Gastrocnemius medialis (tissue), 4 donors: ENCODE measurements at places on chromosomes 4 and X.

DNA sequence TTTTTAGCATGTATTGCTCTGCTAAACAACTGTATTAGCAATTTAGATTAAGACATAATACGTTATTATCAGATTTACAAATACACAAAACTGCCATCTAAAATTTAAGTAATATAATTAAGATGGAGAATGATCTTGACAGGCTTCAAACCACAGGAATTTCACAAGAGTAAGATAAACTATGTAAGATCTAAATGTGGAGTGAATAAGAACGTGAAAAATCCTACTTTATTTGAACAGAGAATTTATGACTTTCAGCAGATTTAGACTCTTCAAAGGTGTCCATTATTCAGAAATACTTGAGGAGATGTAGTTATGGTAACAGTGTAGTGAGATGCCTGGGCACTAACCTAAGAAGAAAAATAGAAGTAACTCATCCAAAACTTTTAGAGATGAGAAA lies 73.2 kb downstream of the SLC4A4 start:
- no peak overlapping the region for H3K4me3 ChIP-seq
- no peaks in the 10 kb centered on the region for H3K27me3 ChIP-seq
- H3K27ac ChIP-seq: no peak overlapping the region
- H3K36me3 ChIP-seq: no peaks in the 10 kb centered on the region
- no peaks in the 10 kb centered on the region for H3K4me1 ChIP-seq

GRCh38 chrX:40385256-40385655 lies 195.5 kb upstream of the ATP6AP2 start:
- DNase-seq: no peak
- H3K27ac ChIP-seq: no peak overlapping the region
- no peak overlapping the region for H3K4me3 ChIP-seq

DNA sequence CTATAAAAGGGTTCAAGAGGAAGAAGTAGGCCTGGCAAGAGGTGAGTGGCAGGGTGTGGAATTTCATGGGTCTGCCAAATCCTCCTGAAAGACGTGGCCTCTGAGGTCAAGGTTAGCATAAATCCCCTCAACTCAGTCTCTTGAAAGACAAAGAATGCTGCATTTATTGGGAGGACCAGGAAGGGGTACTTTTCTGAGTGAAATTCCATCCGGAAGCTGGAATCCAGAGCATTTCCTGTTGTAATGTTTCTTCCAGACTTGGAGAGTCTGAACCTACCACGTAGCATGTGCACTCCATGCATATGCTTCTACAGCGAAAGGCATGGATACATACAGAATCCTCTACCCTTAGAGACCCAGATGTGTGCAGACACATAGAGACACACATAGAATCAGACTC lies 13.4 kb upstream of the FGD1 start:
- no peaks in the 10 kb centered on the region for H3K4me1 ChIP-seq
- DNase-seq: no peak
- no peaks in the 10 kb centered on the region for H3K36me3 ChIP-seq
- H3K4me3 ChIP-seq: no peak overlapping the region
- H3K27ac ChIP-seq: no peak overlapping the region
- H3K27me3 ChIP-seq: no peaks in the 10 kb centered on the region

- DNase-seq: peak; percentile 33
- H3K36me3 ChIP-seq: no peaks in the 10 kb centered on the region
- peaks cover 3% of the 10 kb centered on the region for H3K4me1 ChIP-seq
- peak overlapping the region; percentile 51 for H3K27ac ChIP-seq
- H3K4me3 ChIP-seq: no peak overlapping the region
Observed at GRCh38 chrX:153592966-153593688, 5.8 kb downstream of the CCNQ start.

- no peaks in the 10 kb centered on the region for H3K4me1 ChIP-seq
- no peak overlapping the region for H3K4me3 ChIP-seq
- no peaks in the 10 kb centered on the region for H3K36me3 ChIP-seq
- DNase-seq: no peak
- H3K27ac ChIP-seq: no peak overlapping the region
Observed at GRCh38 chr4:38455092-38455862, 208.7 kb upstream of the KLF3 start.

DNA sequence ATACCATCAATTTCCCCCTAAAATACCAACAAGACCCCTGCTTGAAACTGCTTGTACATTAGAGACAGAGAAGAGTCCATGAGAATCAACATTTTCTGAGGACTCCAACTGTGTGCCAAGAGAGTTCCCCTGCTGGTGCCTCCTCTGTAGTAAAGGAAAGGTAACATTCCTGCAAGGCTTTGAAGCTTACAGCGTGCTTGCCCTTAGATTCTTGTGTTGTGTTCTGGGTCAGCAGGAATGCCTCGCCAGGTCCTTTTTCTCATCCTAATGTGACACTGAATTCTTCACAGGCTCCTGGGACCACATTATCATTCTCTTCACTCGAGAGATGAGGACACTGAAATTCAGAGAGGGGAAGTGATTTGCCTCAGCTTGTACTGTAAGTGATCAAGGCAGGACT lies 9.7 kb upstream of the EOLA2 start:
- no peak for DNase-seq
- no peak overlapping the region for H3K27ac ChIP-seq
- H3K4me3 ChIP-seq: no peak overlapping the region
- H3K36me3 ChIP-seq: no peaks in the 10 kb centered on the region
- H3K27me3 ChIP-seq: no peaks in the 10 kb centered on the region

GRCh38 chr4:7160439-7160838 lies 31.9 kb upstream of the SORCS2 start:
- H3K27ac ChIP-seq: no peak overlapping the region
- no peaks in the 10 kb centered on the region for H3K4me1 ChIP-seq
- H3K36me3 ChIP-seq: no peaks in the 10 kb centered on the region
- no peak overlapping the region for H3K4me3 ChIP-seq
- H3K27me3 ChIP-seq: no peaks in the 10 kb centered on the region

GRCh38 chr4:1592709-1593417 lies 91.2 kb downstream of the FAM53A start:
- H3K27me3 ChIP-seq: peaks cover 21% of the 10 kb centered on the region
- no peak overlapping the region for H3K27ac ChIP-seq
- H3K4me1 ChIP-seq: no peaks in the 10 kb centered on the region
- DNase-seq: no peak

DNA sequence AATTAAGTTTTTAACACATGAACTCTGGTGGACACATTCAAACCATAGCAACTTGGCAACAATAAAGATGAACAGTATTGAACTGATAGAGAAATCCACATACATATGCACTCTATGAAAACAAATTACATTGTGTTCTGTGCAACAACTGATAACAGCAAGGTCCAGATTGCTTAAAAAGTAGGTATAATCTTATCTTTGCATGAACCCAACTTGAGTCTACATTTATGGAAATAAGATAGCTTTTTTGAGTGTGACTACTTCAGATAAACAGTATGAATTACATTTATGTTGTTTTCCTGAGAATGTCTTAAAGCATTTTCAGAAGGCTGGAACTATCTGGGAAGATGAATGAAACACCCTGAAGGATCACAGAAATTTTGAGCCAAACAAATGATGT lies 212.6 kb upstream of the GK2 start:
- no peaks in the 10 kb centered on the region for H3K4me1 ChIP-seq
- H3K4me3 ChIP-seq: no peak overlapping the region
- H3K27me3 ChIP-seq: no peaks in the 10 kb centered on the region
- no peak overlapping the region for H3K27ac ChIP-seq
- no peaks in the 10 kb centered on the region for H3K36me3 ChIP-seq

- H3K36me3 ChIP-seq: no peaks in the 10 kb centered on the region
- no peak overlapping the region for H3K4me3 ChIP-seq
- H3K27me3 ChIP-seq: no peaks in the 10 kb centered on the region
- no peaks in the 10 kb centered on the region for H3K4me1 ChIP-seq
- H3K27ac ChIP-seq: no peak overlapping the region
- DNase-seq: no peak
Observed at GRCh38 chr4:11130195-11130970, 298.3 kb downstream of the HS3ST1 start.

GRCh38 chrX:14051416-14051815 lies 21.7 kb upstream of the GEMIN8 start:
- no peak overlapping the region for H3K27ac ChIP-seq
- no peaks in the 10 kb centered on the region for H3K36me3 ChIP-seq
- no peaks in the 10 kb centered on the region for H3K4me1 ChIP-seq
- no peaks in the 10 kb centered on the region for H3K27me3 ChIP-seq
- no peak overlapping the region for H3K4me3 ChIP-seq
- DNase-seq: no peak

DNA sequence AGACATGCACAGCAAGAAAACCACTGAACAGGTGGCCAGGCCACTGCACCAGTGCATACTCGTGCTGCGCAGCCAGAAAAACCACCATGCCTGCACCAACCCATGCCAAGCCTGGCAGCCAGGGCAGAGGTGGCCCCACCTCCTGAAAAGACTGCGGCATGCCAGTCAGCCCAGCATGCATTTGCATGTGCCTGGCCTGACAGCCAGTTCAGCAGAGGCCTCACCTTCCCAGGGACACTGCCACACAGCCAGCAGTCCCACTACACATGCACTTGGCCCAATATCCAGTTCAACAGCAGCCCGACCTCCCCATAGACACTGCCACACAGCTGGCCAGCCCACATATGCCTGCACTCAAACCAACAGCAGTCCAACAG lies 43.5 kb upstream of the DDX60 start:
- H3K27me3 ChIP-seq: no peaks in the 10 kb centered on the region
- H3K27ac ChIP-seq: no peak overlapping the region
- DNase-seq: no peak
- no peaks in the 10 kb centered on the region for H3K36me3 ChIP-seq
- no peaks in the 10 kb centered on the region for H3K4me1 ChIP-seq

- H3K36me3 ChIP-seq: no peaks in the 10 kb centered on the region
- DNase-seq: no peak
- no peaks in the 10 kb centered on the region for H3K4me1 ChIP-seq
- H3K27me3 ChIP-seq: no peaks in the 10 kb centered on the region
- no peak overlapping the region for H3K27ac ChIP-seq
Observed at GRCh38 chrX:134969726-134970125, 21.1 kb upstream of the SMIM10 start.

DNA sequence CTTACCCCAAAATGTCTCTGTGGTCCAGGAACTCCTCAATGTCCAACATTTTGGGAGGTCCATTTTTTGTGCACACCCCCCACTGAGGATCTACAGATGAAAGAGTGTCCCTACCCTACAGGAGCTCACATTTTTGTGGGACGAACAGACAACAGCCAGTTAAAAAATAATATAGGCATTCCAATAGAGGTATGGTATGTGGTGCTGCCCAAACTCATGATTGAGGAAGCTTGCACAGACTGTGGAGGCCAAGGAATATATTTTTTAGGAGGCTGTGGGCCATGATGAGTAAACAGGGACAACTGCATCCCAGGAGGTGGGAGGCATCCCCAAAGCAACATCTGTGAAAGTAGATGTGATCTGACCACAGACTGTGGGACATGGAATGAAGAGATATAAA lies 181.0 kb upstream of the HCCS start:
- DNase-seq: no peak
- H3K4me3 ChIP-seq: no peak overlapping the region
- no peaks in the 10 kb centered on the region for H3K36me3 ChIP-seq
- H3K27ac ChIP-seq: no peak overlapping the region

DNA sequence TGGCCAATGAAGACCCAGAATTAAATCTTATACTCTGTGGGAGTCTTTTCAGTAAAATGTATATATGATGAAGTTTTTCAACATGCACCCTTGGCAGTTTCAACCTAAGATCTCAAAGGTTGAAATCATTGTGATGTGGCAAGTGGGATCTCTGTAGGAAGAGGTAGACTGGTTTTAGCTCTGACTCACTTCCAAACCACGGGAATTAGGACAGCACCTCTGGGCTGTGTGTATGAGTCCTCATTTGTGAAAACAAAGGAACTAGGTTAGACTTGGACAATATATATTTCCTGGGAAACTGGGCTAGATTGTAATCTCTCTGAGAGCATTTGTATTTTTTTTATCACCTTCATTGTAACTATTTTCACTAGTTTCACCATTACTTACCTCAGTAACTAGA lies 333.0 kb downstream of the ADGRL3 start:
- H3K27me3 ChIP-seq: no peaks in the 10 kb centered on the region
- H3K27ac ChIP-seq: no peak overlapping the region
- no peaks in the 10 kb centered on the region for H3K4me1 ChIP-seq
- H3K36me3 ChIP-seq: no peaks in the 10 kb centered on the region

DNA sequence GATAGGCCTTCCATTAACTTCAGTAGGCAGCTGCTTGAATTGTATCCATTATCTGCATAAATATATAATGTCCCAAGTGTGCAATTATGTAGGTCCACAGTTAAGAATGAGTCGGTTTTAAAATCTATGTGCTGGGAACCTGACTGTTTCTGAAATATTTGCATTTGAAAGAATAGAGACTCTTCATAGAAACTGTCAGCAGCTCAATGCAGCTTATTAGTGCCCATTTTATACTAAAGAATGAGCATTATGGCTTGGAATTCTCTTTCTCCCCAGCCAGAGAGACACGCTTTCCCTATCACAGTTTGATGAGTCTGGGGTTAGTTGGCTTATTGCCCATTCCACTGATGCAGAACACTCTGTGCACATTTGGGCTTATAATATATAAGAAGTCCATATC lies 202.0 kb upstream of the PCDH7 start:
- H3K4me1 ChIP-seq: no peaks in the 10 kb centered on the region
- no peaks in the 10 kb centered on the region for H3K36me3 ChIP-seq
- no peak overlapping the region for H3K4me3 ChIP-seq
- no peak overlapping the region for H3K27ac ChIP-seq
- no peak for DNase-seq
- no peaks in the 10 kb centered on the region for H3K27me3 ChIP-seq

- H3K4me3 ChIP-seq: no peak overlapping the region
- no peak for DNase-seq
- H3K27me3 ChIP-seq: no peaks in the 10 kb centered on the region
- no peaks in the 10 kb centered on the region for H3K36me3 ChIP-seq
- no peaks in the 10 kb centered on the region for H3K4me1 ChIP-seq
Observed at GRCh38 chrX:83077606-83078005, 430.5 kb upstream of the POU3F4 start.

DNA sequence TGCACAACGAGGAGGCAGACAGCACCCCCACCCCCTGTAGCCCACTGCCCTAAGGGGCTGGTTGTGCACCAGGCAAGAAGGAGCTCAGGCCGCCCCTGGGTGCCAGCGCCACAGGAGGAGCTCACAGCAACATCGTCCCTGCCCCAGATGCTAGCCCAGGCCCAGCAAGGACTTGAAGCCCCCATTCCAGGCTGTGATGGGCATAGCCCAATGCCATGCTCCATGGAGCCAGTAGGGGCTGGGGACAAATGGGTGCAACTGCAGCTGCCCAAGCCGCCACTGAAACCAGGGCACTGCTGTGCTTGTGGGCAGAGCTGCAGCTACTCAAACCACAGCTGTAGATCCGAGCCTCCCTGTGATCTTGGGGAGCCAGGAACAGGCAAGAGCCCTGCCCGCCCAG lies 241.3 kb upstream of the GIMD1 start:
- DNase-seq: no peak
- H3K36me3 ChIP-seq: no peaks in the 10 kb centered on the region
- H3K4me1 ChIP-seq: no peaks in the 10 kb centered on the region
- no peak overlapping the region for H3K27ac ChIP-seq
- no peak overlapping the region for H3K4me3 ChIP-seq

DNA sequence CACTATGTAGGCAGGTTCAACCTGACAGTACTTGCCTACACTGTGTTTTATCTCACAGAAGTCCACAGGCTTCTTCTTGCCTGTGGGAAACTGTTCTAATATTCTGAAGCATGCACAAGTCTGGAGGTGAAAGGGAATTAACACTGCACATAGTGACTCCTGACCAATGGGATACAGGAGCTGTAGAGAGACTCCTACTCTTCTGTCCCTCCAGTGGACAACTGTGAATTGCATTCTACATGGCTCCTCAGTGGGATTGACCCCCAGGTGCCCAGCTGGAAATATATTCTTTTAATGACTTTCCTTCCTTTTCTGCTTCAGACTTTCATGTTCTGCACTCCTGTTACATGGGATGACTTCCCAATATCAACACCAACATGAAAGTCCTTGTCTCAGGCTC lies 8.2 kb upstream of the YIPF6 start:
- no peak for DNase-seq
- H3K27me3 ChIP-seq: no peaks in the 10 kb centered on the region
- no peak overlapping the region for H3K27ac ChIP-seq
- H3K4me3 ChIP-seq: no peak overlapping the region
- H3K4me1 ChIP-seq: no peaks in the 10 kb centered on the region
